Stimulated activated CD8-positive, alpha-beta memory T cell treated with anti-CD3 and anti-CD28 coated beads, Interleukin-7, amount 100 ng/mL, for 1 hour (primary cell): ENCODE measurements at places on chromosomes 1 and 21.

- no peak for DNase-seq
Measured at GRCh38 chr1:19034721-19035120, 78.2 kb upstream of the IFFO2 start.

DNA sequence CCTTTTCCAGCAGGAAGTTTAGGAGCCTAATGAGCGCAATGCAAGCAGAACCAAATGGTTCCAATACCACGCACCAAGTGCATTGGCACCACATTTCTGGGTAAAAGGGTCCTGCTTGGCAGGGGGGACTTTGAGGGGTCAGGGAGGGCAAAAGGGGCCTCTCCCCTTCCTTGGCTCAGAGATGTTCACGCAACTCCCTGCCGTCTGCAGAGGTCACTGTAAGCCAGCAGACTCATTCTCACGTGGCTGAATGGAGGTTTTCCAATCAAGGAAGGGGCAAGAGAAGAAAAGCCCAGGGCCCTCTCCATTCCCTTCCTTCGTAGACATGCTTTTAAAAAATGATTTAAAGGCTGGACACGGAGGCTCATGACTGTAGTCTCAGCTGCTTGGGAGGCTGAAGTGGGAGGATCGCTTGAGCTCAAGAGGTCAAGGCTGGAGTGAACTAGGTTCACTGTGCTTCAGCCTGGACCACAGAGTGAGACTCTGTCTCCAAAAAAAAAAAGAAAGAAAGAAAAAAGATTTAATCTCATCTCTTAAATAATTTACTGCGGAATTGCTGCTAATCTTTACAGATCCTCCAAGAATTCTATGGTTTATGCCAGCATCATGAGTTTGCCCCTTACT, 80.3 kb downstream of the RUNX3 start:
- no peak for DNase-seq

DNA sequence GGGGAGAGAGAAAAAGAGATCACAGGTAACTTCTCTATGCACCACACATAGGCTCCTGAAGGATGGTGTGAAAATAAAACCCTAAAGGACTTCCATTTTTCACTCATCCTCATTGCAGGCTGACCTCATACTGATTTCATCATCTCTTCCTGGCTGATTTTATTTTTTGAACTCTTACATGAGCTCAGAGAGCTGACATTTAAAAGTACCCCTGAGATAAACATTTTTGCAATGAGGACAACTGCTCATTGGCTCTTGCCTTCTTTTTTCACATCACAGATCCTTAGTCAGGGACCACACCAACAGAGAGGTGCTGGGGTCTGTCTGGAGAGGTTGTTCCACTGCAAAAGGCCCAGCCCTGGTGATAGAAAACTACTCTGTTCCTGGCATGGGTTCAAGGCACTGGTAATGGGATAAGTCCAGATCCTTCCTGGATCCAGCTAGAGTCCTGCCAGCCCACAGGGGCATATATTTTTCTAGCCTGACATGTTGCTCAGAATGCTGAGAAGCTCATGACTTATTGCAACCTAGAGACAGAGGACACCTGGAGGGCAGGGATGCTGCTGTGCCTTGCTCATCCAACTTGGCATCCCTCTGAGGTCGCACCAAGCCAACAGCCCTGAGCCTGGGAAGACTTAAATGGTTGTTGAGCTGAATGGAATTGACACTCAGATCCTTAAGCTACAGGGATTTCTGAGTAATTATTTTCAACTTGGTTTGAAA, 360.0 kb downstream of the HHAT start:
- DNase-seq, result no peak

DNA sequence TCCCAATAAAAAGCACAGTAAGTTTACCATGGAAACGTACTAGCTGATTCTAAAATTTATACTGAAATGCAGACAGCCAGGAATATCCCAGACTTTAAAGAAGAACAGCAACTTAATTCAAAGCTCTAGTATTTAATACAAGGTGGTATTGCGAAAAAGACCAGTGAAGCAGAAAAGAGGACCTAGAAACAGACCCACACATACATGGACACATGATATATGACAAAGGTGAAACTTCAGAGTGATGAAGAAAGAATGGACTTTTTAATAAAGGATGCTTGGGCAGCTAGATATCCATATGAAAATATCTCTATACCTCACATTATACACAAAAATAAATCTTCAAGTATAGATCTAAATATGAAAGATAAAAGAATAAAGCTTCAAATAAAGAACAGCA, 62.6 kb downstream of the COP1 start:
- DNase-seq, result no peak

GRCh38 chr21:38984568-38984967, 178.8 kb downstream of the ETS2 start:
- DNase-seq, result no peak

GRCh38 chr1:181501612-181502011, 18.3 kb downstream of the CACNA1E start:
- DNase-seq, result no peak

- no peak for DNase-seq
Measured at GRCh38 chr1:201902198-201902597, 13.5 kb downstream of the SHISA4 start.

DNA sequence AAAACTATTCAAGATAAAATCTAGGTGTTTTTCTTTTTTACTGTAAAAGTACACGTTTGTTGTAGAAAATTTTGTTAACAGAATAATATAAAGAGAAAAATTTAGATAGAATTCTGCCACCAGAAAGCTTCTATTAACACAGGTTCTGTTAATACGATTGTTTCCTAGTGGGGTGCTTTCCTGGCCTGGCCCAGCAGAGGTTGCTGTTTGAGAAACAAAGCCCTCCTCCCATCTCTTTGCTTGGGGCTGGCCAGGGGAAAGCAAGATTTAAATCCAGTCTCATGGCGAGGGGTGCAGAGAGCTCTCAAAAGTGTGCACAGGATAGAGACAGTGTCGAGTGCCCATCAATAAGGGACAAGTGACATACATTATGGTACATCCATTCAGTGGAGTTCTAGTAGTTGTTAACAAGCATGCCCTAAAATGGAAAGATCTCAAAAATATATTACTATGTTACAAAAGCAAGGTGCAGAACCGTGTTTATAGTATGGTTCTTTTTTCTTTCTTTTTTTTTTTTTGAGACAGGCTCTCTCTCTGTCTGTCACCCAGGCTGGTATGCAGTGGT, 14.6 kb upstream of the ACBD3 start:
- no peak for DNase-seq

GRCh38 chr1:87291107-87291506, 37.6 kb upstream of the LMO4 start:
- DNase-seq, result no peak

DNA sequence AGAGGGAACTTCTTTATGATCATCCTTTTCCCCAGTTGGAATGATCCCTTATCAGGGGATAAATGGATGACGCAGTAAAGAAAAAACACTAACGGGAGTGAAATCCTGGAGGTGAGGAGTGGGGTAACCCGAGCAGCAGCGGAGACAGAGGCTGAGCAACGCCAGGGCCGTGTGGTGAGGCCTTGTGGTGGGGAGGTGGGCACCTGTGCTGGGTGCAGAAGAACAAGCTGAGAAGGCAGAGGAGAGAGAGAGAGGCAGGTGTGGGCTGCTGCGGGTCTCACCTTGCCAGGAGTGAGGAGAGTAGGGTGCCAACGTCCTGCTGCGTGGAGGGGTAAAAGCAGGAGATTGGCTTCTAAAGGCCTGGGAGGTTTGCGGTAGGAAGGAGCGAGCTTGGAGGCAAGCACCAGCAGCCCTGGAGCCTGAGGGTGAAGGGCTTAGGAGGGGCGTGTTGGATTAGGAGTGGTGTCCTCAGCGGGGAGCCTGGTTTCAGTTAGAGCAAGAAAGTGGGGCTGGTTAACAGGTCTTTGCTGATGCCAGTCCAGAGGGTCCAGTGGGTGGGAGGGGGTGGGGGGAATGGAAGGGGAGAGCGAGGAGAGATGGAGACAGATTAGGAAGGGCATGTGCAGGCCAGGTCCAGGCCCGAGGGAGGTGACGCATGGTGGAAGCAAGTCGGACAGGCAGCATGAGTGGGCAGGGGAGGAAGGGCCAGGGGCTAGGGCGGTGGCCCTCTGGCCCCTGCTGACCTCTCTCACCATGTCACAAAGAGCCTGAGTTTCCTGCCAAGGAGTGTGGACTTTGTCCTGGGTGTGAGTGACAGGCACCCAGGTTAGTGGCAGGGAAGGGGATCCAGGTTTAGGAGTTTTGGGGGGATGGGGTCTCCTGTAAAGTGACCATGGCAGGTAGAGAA, 36.7 kb upstream of the LHX4 start:
- DNase-seq, result no peak

- DNase-seq, result no peak
Measured at GRCh38 chr1:3013371-3014049, 7.8 kb upstream of the ACTRT2 start.

DNA sequence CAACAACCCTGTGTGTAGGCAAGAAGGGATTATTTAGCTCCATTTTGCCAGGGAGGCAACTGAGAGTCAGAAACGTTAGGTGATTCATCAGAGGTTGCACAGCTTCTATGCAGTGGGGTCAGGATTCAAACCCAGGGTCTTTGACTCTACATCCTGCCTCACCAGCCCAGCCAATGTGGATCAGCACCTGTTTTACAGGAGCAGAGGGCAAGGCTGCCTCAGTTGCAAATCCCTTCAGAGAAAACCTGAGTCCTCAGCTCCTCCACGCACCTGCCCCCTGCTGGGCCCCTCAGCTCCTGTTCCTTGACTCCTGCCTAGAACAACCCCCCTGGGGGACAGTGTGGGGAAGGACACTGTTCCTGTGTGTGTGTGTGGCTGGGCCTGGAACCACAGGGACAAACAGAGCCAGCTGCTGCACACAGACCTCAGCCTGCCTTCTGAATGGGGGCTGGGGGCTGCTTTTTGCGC, 61.6 kb downstream of the LRRN2 start:
- DNase-seq, result no peak

- no peak for DNase-seq
Measured at GRCh38 chr21:32044205-32045180, 171.7 kb downstream of the HUNK start.

- no peak for DNase-seq
Measured at GRCh38 chr1:215797859-215798258, 230.8 kb downstream of the KCTD3 start.

DNA sequence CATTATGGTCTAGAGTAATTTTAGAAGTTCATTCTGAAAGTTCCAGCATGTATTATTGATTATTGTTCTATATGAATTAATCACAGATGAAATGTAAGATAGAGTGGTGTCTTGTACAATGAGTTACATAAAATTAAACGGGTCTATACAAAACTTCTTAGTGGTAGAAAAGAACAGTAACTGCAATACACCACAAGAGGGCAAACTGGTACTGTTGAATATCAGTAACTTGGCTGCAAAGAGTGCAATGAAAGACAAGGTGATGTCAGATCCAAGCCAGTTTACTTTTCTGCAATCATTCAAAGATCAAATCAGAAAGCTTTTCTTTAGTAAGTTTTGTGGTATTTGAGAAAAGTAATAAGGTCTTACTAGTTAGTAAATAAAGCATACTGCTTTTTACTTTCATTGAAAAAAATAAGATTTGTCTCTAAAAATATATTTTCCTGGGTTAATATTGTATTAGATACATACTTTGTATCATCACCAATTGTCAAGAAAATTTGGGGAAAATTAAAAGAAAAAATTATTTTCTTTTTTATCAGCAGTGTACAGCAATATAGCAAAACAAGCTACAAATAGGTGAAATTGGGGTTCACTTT, 66.4 kb upstream of the BTG3 start:
- no peak for DNase-seq
